GM12891 (cell line): ENCODE measurements at places on chromosomes 3 and 15.

DNA sequence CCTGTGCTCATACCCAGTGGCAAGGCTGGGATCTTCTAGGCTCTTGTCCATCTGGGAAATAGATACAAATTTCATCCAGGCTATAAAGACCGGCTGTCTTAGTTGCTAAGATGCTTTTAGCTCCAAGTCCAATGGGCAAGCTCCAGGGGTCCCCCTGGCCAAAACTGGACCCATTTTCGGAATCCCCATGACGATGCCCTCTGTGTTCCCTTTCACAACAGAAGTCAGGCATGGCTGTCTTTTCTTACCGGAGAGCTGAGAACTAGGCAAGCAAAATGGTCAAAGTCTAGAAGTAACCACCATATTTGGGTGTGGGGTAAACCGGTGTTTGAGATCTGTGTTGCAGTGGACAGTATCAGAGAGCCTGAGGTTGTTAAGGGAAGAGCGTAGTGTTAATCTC, 1.0 kb downstream of the GLYCTK start:
- DNase-seq, result no peak

- no peak for DNase-seq
Measured at GRCh38 chr3:157858821-157859220, 247.4 kb downstream of the SHOX2 start.

DNA sequence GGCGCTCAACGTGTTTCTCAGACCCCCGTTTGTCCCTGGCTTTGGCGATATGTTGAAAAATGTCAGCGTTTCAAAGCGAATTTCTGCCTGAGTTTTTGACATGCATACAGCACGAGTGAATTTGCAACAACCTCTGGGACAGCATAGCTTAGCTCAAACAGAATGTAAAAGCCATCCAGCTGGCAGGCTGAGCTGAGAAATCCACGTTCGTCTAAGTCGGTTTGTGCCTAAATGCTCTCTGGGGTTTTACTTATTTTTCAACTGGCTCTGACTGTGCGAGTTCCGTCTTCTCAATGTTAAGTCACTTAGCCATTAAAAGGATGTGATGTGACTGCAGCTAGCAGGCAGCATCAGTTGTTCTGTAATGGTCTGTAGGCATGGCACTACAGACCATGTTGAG, 243.5 kb upstream of the SLCO3A1 start:
- no peak for DNase-seq

- DNase-seq, result no peak
Measured at GRCh38 chr3:120775411-120775810, 32.9 kb downstream of the GTF2E1 start.

DNA sequence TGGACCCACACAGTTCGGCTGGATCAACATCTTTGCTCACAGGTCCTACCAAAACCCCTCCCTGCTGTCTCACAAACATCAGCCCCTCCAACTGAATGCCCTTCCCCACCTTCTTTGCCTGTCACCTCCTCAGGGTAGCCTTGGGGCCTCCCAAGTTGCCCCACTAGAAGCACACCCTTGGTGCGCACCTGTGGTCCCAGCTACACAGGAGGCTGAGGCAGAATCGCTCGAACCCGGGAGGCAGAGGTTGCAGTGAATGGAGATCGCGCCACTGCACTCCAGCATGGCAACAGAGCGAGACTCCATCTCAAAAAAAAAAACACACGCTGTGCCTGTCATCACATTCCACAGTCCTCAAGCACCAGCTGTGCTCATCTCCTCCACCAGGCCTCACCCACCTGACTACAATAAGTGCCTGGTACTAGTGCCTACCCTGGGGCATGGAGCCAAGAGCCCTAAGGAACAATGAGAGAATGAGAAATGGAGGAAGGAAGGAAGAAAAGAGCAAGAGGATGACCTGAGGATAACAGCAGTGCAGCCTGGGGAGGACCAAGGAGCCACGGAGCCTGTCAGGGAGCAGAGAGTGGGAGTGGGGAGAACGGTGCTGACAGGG, 26.0 kb downstream of the RPN1 start:
- no peak for DNase-seq

GRCh38 chr3:25385807-25386460, 42.1 kb upstream of the RARB start:
- no peak for DNase-seq

DNA sequence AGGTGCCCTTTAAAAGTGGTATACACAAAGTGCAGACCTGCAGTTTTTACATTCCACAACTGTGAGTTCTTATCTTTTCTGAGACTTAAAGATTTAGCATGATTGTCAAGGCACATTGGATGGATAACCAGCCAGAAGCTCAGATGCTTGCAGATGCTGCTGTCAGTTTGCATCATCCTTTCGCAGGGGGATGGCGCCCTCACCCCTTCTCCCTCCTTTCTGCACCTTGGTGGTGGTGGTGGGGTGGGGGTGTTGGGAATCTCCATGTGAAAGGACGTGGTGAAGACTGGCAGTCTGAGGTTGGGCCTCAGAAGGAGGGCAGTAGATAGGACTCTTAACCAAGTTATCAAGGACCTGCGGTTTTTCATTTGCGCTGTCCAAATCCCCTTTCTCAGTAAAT, 309.6 kb upstream of the SEMA6D start:
- DNase-seq, result no peak

GRCh38 chr3:53346514-53346913, 829 bp downstream of the DCP1A start:
- DNase-seq, result no peak

GRCh38 chr3:165744025-165744424, 93.2 kb downstream of the BCHE start:
- no peak for DNase-seq

- no peak for DNase-seq
Measured at GRCh38 chr15:71515375-71516186, 294.8 kb upstream of the NR2E3 start.

DNA sequence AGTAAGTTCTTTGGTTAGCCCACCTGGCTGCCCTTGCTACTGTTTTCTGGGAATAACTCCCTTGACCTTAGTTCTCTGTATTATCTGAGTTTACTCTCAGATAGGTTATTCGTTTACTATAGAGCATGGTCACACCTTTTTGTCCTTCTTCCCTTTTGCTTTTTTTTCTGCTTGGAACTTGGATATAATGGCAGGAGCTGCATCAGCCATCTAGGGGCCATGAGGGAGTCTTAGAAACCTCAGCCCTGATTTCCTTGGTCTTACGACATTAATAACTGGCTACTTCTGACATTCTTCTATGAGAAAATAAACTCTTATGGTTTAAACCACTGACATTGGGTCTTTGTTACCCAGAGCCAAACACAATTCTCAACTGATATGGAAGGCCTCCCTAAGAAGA, 3.4 kb upstream of the SLC51B start:
- DNase-seq, result no peak

- no peak for DNase-seq
Measured at GRCh38 chr15:51842265-51842664, 12.8 kb downstream of the TMOD3 start.
